G401 (cell line): ENCODE measurements at places on chromosomes 2 and 18. TPM values are rescaled to one million over a fixed set of nuclear protein-coding genes. Genes with fewer than 3 reads are reported as not detected.

TWIST2 gene
- 17.1 and 33.3 TPM in 2 replicates for total RNA-seq

DNA sequence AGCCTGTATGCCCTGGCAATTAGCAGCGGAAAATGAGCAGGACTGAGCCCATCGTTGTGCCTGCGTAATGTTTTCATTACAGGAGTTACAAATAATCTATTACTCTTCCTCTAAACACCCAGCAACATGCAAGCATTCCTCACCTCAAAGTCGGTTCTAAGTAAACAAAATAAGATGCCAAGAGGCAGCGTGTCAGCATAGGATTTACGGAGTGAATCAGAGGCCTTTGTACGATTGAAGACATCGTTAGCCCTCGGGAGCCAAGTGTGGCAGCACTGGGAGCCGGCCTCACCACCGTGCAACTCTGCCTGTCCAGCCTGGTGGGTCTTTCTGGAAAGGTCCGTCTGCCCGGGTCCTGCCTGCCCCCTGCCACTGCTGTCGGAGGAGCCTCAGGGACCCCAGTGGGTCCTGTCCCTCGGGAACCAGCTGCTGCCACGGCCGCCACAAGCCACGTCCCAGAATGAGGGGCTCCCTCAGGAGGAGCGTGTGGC, 80.1 kb upstream of the CTDP1 start:
- DNase-seq, result no peak

DNA sequence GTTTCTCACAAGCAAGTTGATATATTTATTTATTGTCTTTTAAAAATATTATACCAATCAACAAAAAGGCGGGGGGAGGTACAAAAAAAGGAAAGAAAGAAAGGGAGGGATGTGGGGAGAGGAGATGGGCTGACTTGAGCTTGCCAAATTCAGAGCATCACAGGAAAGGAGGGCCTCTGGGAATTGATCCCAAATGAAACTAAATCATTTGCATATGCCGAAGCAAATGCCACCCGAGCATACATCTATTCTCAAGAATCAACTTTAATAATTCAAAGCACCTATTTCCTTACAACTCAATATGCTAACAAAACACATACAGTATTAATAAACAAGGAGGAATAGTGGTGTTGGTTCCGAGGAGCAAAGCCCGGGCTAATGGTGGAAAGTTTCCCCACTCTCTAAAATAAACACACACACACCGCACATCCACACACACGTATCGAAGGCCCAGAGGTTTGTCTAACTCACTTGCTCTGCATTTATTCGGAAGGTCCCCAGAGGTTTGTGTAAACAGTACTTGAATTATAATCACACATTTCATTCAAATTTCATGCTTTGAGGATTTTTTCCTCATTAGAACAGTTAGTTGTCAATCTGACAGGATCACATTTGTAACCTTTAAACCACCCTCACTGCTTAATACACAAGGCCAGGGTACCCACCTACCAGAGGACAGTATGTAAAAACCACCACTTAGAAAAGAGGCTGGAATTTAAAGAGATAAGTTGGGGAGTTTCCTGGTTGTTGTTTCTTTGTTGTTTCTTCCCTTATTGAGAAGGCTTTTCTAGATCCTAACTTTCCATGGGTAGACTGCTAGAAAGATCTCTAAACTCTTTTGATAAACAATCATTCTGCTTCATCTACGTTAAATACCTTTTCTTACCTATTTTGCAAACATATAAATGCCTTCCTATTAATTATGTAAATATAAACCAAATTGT, 264.7 kb downstream of the TCF4 start:
- peak; percentile 58 for DNase-seq

GRCh38 chr2:179772346-179772745, 89.1 kb downstream of the ZNF385B start:
- no peak for DNase-seq

DNA sequence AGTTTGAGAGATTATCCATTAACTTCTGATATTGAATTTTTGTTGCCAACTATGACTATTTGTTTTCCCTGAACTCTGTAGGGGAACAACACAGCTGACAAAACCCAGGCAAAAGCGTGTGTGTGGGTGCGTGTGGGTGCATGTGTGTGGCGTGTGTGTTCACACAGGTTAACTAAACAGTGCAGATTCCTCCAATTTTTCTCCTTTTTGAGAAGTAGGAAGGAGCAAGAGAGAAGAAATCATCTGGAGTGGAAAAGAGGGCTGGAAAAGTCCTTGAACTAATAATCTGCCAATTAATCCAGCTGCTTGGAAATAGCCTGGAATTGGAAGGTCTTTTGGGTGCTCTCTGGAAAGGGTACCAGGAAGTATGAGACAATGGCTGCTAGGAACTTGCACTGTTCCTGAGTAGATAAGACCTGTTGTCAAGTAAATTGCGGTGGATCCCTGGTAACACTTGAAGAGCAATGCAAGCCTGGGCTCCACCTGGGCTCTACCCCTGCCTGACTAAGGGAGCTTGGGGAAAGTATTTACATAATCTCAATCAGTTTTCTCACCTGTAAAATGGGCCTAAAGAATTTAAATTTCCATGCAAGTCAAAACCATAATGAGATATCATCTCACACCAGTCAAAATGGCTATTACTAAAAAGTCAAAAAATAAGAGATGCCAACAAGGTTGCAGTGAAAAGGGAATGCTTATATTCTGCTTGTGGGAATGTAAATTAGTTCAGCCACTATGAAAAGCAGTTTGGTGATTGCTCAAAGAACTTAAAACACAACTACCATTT, 40.5 kb upstream of the IL1R1 start:
- no peak for DNase-seq

GRCh38 chr2:118312969-118313756, 224.9 kb downstream of the INSIG2 start:
- DNase-seq, result no peak

- DNase-seq, result peak; percentile 23
These were observed 64.6 kb downstream of the COLEC12 start for GRCh38 chr18:435940-436339.

GRCh38 chr2:174691201-174691779, 73.0 kb downstream of the CHRNA1 start:
- DNase-seq, result no peak

- DNase-seq, result no peak
These were observed 426.5 kb downstream of the SLC4A3 start for GRCh38 chr2:220053919-220054318.

GRCh38 chr18:23712445-23712844, 23.2 kb downstream of the LAMA3 start:
- DNase-seq, result no peak

IL1F10 gene
- not detected in 2 replicates for total RNA-seq

DNA sequence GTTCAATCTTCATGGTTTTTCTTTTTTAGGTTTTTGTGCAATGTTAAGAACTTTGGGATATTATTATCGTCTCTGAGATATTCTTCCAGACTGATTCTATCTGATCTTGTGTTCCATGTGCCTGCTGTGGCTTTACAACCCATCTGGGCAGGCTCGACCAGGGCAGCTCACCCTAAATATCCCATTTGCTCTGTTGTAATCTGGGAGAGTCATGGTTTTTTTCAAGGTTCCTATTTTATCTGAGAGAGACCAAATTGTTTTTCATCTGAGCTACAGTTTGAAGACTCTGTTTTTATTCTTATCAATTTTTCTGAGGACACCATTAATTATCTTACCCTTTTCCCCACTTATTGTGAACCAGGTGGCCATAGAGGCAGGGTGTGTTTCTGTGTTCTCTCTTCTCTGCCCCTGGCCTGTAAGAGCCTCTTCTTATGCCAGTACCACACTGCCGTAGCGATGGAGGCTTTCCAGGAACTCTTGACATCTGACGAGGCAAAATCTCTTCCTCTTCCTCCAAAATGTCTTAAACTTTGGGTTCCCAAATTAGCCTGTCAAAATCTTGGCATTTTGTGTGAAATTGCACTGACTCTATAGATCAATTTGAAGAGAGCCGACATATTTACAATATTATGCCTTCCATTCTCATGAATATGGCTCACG, 3.1 kb downstream of the SP140L start:
- DNase-seq, result no peak

NEU2 gene
- total RNA-seq, result not detected in 2 replicates

- peak; percentile 40 for DNase-seq
These were observed 339 bp downstream of the ACAA2 start for GRCh38 chr18:49813069-49813318.

CREG2 gene
- total RNA-seq, result not detected in 2 replicates
